ENCODE measurements at places on chromosomes 5 and 9.

GRCh38 chr9:16982780-16983310, 112.4 kb upstream of the BNC2 start:
- peak; percentile 28 for DNase-seq

DNA sequence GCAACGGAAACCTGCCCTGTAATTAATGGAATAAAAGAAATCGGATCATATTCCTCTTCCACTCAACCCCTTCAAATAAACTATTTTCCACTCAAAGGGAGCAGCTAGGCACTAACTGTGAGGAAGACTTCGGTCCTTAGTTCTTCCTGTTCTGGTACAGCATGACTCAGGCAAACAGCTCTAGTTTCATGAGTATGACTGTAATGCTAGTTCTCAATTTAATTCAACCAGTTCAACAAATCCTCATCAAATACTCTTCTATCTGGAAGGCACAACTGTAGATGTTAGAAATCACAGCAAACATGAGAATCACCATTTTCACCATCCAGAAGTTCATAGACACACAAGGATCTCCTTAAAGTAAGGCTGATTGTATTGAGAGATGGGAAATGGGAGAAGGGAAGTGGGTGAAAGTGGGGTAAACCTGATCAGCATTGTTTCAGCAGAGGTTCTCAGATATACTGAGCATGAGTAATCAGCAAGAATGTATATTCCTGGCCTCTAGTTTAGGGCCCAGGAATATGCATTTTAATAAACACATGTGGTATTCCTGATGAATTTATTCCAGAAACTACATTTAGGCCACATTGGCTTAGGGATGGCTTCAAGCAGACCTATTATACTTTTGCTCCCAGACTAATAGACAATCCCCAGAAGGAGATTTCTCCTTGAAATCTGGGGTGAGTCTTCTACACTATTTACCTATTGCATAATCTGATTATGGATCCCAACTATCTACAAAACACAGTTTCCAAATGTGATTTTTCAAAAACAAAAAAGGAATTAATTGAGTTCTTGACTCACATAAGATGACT, 141.1 kb upstream of the SLC12A2 start:
- DNase-seq, result peak; percentile 91

DNA sequence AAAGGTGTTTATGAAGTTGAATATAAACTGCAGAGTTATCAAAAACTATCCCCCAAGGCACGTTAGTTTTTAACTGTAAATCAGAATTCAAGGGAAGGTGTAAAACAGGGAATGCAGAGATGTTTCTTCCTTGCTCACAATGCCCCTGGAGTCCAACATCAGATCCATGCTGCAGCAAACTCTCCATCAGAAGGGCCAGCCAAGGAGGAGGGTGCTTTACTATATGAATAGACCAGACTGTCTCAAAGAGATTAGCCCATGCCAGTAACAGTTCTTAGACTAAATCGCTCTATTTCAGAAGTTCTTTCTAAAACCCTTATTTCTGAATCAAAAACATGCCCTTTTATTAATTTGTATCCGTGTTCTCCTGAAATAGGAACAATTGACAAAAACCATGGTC, 362.8 kb upstream of the RPS23 start:
- peak; percentile 6 for DNase-seq

DNA sequence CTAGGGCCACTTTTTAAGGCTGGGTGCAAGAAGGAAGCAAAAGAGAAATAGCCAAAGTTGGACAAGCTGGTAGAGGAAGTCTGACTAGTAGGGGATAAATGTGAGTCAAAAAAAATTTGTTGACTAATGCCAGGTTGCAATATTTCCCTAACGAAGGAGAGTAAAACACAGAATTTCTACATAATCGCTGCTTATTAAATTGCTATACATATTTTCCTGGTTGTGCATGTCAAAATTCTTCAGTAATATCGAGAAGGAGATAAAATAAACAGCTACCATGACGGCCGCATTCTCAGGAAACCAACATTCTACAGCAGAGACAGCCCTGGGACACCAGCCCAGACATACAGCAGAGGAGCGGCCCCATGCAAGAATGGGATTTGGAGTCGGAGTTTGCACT, 148.3 kb downstream of the ESM1 start:
- no peak for DNase-seq

DNA sequence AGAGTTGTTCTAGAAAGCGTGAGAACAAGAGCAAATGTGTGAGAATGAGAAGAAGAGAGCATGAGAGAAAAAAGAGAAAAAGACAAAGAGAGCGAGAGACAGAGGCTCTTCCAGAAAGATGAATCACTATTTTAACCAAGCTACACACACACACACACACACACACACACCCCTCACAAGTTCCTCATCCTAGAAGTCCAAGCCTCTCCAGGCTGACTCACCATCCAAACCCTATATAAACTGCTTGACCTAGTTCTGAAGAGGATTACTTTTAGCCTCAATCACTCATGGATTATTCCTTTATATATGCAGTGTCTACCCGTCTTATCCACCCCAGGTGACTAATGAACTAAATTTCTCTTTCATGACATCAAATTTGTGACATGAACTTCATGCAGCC, 37.6 kb downstream of the C9orf57 start:
- no peak for DNase-seq

DNA sequence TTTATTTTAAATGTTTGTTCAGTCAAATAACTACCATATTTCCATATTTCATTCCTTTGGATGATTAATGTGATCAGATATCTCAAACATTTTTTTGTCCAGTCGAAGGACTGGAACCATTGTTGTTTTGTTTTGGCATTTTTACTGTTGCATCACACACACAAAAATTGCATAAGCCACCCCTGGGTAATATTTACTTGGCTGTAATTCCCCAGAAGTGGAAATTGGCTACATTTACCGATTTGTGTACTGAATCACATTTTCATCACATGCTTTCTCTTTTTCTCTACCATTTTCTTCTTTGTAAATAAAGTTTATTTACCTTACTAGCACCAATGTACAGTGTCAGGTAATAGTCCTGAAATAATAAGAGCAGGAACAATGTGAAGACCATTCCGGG, 1729.7 kb upstream of the WWC1 start:
- DNase-seq, result peak; percentile 49

DNA sequence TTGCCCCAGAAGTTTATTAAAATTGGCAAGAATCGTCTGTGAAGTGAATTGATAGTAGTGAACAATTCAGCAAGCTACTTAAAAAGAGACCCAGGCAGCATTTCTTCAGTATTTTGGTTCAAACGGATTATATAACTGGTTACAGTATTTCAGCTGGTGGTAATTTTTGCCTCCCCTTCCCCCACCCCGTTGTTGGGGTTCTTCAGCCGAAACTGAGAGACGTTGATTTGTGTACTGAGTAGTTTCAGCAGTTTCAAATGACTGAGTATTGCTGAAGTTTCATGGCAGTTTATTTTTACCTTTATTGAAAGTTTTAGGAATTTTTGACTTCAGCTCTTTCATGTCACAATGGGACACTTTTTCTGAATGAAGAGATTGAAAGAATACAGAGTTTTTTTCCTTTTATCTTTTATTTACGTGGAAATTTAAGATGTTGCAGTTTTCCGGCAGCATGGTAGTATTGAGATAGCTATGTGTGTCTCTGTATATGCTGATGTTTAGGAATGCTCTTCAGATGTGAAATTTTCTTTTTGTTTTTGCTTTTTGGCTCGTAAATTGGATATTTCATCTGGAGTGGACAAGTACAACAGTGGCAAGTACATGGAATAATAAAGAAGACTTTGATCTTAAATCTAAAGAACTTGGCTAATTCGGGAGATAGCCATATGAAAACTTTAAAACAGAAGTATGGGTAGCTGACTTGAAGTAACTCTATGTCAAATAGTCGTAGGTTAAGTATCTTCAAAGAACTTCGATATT, 1.9 kb downstream of the GPBP1 start:
- DNase-seq, result peak; percentile 28

DNA sequence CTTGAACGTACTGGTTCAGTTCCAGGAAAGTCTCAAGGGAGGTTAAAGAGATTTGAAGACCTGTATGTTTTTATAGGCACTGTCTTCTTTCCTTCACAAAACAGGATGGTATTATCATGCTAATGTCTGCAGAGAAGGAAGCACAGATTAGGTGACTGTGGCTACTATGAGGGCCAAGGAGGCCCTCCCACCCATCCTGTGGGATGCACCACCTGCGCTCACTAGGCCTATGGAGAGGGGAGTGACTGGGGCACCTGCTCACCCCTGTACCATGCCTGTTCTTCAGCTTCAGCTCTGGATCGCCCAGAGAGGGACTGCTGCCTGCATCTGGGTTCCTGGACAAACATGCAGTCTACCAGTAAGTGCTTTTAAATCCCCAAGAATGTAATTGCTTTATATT, 469.4 kb downstream of the CCDC171 start:
- no peak for DNase-seq

DNA sequence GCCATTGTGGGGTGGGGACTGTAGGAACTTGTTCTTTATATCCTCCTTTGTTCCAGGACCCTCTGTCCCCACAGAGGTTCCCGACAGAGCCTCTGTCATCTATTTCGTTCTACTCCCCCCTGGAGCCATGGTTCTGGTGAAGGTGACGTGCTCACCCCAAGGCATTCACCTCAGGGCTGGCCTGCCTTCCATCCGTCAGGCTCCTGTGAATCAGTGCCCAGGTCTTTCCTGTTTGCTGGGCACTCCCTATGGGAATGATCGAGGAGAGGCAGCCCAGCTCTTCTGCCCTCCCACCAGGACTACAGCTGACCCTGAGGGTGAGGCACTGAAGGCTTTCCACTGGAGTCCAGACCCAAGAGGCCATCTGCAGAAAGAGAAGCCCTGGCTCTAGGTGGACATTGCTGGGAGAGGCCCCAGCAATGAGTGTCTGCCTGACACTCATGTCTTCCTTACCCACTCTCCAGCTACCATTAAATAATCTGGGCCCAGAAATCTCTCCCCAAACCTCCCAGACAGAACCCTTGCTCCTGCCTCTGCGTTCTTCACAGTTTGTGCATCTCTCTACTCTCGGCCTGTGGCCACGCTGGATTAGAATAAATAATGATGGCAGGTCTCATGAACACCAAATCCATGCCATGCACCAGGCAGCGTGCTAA, 214.2 kb downstream of the FSTL4 start:
- DNase-seq, result no peak

GRCh38 chr5:2570586-2570985, 180.9 kb downstream of the IRX2 start:
- DNase-seq, result no peak

- peak; percentile 48 for DNase-seq
These were observed 268.1 kb downstream of the FSTL4 start for GRCh38 chr5:133344266-133344665.

DNA sequence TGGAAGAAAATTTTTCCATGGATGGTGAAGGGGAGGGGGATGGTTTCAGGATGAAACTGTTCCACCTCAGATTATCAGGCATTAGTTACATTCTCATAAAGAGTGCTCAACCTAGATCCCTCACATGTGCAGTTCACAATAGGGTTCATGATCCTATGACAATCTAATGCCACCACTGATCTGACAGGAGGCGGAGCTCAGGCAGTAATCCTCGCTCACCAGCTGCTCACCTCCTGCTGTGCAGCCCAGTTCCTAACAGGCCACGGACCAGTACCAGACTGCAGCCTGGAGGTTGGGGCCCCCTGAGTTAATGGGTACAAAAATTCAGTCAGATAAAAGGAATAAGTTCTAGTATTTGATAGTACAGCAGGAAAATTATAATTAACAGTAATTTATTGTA, 337.2 kb downstream of the NPR3 start:
- DNase-seq, result no peak

DNA sequence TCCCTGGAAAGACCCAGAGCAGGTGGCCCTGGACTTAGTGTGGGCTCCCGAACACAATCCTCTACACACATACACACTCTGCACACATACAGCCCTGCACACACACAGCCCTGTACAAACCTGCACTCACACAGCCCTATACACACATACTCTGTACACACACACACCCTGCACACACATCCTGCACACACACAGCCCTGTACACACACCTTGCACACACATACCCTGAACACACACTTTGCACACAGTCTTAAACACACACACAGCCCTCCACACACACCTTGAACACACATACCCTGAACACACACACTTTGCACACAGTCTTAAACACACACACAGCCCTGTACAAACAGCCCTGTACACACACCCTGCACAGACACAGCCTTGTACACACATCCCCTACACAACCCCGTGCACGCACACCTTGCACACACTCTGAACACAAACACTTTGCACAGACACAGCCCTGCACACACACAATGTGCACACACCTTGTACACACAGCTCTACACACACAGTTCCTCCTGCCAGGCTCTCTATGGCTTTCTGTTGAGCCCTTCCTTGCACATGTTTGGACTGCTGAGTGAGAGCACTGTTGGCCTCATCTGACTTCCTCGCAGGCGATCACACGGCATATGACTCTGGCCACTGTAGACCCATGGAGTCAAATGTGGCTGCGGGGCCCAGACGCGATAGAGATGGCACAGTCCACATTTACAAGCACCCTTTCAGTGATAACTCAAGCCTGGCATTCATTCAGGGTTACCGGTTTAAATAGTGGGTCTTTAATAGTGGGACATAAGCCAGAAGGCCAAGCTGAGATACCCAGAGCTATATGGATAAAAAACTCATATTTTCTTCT, 245.7 kb upstream of the IRX1 start:
- DNase-seq, result no peak

GRCh38 chr5:113132564-113132963, 156.0 kb downstream of the DCP2 start:
- no peak for DNase-seq

- no peak for DNase-seq
These were observed 99.0 kb downstream of the RALGPS1 start for GRCh38 chr9:127013597-127013996.

DNA sequence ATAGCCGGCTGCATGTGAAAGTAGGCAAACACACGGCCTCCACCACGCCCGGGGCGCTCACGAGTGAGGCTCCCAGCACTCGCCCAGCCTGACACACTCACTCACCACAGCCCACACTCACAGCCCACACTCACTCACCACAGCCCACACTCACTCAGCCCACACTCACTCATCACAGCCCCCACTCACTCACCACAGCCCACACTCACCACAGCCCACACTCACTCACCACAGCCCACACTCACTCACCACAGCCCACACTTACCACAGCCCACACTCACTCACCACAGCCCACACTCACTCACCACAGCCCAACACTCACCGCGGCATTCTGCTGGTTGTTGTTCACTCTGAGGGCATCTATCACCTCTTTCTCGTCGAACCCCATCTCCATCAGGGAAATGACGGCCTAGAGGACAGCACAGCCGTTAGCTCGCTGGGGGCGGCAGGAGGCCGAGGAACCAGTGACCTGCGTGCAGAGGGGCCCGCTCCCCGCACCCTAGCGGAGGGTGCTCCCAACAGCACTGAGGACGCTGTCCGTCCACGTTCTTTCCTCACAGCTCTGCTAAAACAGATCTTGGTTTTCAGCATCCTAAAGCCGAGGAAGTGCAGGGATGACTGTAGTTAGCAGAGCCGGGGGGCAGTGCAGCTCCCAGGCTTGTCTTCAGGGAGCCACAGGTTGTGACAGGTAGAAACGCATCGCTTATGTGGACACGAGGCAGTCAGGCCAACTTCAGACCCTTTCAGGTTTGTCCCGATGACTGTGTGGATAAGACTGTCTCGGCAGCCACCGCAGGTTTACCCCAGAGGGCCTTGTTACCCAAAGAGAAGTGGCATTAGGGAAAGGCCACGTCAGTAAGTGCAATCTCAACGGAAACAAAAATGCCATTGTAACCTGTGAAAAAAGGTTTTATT, 21.6 kb downstream of the UBAC1 start:
- DNase-seq, result no peak

- DNase-seq, result peak; percentile 95
These were observed 505.1 kb downstream of the TLR4 start for GRCh38 chr9:118209343-118209742.

- peak; percentile 72 for DNase-seq
These were observed 125.4 kb downstream of the MED27 start for GRCh38 chr9:131954299-131954698.

GRCh38 chr9:77575785-77576184, 72.3 kb downstream of the GNA14 start:
- no peak for DNase-seq

Data from NCI-H69 (cell line).